ENCODE measurements at places on chromosomes 3 and 15.
A peak's percentile ranks its signal among the peaks of the same experiment; 100 is the strongest.

GRCh38 chr15:99212406-99212805 lies 37.0 kb downstream of the TTC23 start:
- peak; percentile 49 for DNase-seq

DNA sequence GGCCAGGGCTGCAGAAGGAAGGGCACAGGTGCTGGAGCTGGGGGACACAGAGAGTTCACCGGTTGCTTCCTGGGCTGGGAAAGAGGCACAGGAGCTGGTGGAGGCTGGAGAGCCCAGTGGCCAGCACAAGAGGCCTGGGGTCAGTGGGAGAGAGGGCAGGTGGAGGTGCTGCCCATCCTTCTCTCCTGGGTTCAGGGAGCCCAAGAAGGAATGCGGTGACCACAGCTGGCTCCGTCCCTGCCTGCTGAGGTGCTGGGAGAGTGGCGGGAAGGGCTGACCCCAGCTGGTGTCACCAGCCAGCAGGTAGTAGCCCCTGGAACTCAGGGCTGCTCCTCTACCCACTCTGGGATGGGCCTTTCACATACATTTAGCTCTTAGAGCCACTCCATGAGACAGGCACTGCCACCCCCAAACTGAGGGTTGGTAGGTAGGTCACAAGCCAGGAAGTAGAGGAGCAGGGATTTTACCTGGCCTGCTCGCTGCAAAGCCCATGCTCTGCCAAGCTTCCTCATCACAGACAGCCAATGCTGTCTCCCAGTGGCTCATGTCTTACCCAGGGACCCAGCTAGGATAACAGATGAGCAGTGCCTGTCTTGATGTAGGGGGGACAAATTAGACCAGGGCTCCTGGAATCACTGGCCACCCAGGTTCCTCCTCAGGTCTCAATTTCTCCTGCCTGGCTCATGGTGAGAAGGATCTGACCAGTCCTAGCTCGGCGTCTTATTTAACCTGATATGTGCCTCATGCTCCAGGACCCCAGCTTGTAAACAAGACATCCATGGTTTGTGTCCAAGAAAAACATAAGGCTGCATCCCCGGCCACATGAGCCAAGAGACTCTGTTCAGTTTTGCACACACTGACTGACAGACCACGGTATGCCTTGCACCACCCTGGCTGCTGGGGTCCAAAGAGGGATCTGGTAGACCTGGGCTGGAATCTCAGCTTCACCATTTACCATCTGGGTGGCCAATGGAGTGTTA lies 119.2 kb downstream of the CORO2B start:
- no peak for DNase-seq

DNA sequence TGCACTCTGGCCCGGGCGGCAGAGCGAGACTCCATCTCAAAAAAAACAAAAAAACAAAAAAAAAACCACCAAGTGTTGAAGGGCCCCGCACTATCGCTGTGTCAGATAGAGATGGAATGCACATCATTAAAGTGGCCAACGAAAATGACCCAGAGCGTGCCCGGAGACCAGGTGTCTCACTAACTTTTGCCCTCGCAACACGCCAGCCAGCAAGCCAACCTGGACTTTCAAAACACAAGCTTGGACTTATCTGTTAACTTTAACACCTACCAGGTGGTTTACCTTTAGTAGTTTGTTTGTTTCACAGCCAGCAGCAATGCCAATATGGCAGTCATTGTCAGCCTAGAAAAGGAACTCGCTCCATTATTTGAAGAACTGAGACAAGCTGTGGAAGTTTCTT lies 28.6 kb downstream of the FAM174B start:
- DNase-seq = no peak

GRCh38 chr3:193971261-193971751 lies 164.6 kb upstream of the HES1 start:
- DNase-seq = no peak

DNA sequence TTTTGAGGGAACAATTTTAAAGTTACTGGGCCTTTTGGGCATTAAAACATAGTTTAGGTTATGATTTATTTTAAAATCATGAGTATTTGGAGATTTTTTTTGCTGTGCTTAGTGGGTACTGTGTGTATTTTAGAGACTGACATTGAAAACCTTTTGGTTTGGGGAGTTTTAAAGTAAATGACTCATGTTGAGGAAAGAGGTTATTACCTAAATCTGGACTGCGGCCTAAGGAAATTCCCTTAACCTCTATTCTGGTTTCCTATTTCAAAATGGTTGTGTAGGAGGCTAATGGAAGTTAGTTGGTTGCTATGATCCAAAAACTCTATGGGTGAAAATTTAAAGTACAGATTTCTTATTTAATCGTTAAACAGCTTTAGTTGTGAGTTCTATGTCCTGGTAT lies 57.3 kb upstream of the DPH6 start:
- no peak for DNase-seq

GRCh38 chr3:64878362-64878761 lies 190.6 kb upstream of the ADAMTS9 start:
- DNase-seq = no peak

DNA sequence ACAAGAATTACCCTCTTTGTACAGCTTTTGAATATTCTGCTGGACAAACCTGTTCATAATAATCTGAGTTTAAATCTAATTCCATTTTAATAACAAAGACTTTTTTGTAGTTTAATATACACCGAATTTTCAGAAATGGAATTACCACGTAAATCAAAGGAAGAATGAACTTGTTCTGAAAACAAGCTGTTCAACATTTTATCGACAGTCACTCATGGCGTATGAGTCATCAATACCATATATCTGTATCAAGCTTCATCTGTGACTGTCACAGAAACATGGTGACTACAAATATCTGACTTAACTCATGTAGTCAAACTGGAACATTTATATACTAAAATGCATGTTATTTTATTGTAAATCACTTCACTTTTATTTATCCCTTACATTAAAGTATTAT lies 90.0 kb downstream of the EFL1 start:
- DNase-seq = no peak

- DNase-seq = no peak
These were observed 123.9 kb downstream of the IL20RB start for GRCh38 chr3:137081711-137082110.

DNA sequence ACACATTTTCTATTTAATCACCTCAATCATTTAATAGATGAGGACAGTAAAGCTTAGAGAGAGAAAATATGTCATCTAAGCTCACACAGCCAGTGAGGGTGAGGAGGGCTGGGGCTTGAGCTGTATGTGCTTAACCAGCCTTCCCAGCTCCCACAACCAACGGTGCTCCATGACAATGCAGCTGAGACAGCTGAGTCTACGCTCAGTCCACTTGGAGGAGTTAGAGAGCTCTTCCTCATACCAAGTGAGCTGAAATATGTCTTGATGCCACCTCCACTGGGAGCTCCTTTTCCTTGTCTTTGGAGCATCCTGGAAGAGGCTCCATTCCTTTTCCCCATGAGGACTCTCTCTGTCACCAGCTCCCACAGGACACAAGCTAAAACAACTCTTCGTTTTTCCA lies 9.3 kb downstream of the HOMER2 start:
- no peak for DNase-seq

- DNase-seq = no peak
These were observed 56.4 kb upstream of the SLC24A5 start for GRCh38 chr15:48064421-48064820.

GRCh38 chr3:56914646-56915045 lies 112.9 kb upstream of the ARHGEF3 start:
- no peak for DNase-seq

DNA sequence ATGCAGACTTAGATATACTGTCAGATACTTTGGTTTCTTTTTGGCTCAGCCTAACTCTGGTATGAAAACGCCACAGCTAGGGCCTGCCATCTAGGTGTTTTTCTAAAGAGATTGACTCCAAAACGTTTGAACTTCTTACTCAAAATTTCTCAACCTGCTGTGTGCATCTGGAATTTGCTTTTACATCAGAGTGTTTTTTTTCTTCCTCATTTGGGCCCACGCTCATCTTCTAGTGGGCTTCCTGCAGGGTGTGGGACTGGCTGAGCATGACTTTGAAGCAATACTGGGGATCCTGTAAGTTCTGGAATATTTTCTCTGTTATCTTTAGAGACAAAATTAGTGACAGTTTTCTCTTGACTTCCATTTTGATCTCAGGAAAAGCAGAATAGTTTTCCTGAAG lies 117.8 kb downstream of the NR1D2 start:
- no peak for DNase-seq

DNA sequence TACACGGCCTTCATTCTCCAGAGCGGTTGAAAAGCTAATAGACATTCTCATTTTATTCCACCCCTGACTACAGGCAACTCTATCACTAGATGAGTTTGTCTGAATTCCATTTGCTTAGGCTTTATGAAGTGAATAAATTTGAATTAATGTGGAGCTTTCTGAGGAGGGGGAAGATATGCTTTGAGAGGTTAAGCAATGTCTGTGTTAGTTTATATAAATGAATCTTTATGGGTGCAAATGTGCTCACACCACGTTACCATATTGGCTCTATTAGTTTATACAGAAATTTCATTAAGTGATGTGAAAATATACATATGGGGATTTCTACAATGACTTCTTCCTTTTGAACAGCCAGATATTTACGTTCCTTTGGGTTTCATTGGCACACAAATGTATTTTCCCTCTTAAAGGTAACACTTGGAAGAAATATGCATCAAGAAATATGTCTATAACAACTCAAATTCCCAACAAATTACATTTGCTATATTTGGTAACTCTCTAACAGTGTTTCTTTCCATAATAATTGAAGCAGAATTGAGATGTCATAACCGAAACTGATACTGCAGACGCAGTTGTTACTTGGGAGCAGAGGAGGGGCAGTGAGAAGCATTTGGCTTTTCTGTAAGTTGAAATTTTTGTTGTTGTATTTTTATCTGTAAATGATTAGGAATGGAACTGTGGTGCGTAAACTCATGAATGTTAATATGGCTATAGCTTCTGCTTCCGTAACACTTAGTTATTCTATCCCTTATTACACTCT lies 359.4 kb downstream of the CACNA2D3 start:
- no peak for DNase-seq

- DNase-seq = no peak
These were observed 54.7 kb downstream of the FAM98B start for GRCh38 chr15:38508647-38509046.

GRCh38 chr3:95338446-95338845 lies 1275.6 kb downstream of the NSUN3 start:
- DNase-seq = no peak

GRCh38 chr15:32974691-32975090 lies 219.8 kb downstream of the FMN1 start:
- DNase-seq = no peak

- DNase-seq = no peak
These were observed 237.1 kb upstream of the CFAP20DC start for GRCh38 chr3:59286791-59287531.

- DNase-seq = no peak
These were observed 27.6 kb downstream of the KLHL18 start for GRCh38 chr3:47310391-47310790.

Measured in uterus (tissue), 4 donors.